Brain pericyte (primary cell): ENCODE measurements at places on chromosomes 5 and 9.

DNA sequence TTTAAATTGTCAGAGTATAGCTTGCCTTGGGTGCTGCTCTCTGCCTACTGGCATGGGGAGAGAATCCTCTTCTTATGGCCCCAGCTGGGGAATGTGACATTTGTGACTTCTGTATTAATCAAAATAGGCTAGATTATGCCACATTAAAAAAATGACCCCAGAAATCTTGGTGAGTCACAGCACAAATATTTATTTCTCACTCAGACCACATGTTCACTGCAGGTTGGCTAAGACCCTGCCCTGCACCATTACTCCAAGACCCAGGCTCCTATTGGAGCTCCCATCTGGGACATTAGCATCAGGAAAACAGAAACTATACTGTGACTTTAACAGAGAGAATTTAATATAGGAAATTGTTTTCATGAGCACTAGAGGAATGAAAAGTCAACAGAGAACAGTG is 16.6 kb upstream of the WHRN start:
- DNase-seq, result no peak

DNA sequence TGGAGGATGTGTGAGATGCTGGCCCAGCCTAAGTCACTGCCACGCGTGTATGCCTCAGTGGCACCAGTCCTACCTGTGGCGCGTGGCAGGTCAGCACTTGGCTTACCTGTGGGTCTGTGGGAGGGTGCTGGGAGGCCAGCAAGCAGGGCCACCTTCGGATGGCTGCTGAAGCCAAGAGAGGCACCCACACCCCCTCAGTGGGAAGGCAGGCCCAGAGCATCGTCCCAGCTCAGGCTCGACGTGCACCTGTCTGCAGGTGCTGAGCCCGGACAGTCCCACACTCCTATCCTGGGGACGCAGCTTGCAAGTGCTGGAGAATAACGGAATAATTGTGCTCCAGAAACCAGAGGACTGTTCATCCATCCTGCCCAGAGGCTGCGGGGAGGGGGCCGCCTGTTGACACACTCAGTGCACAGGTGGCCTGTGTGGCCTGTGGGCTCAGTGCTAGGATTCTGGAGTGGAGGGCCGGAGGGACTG is 24.0 kb downstream of the NKD2 start:
- no peak for DNase-seq

DNA sequence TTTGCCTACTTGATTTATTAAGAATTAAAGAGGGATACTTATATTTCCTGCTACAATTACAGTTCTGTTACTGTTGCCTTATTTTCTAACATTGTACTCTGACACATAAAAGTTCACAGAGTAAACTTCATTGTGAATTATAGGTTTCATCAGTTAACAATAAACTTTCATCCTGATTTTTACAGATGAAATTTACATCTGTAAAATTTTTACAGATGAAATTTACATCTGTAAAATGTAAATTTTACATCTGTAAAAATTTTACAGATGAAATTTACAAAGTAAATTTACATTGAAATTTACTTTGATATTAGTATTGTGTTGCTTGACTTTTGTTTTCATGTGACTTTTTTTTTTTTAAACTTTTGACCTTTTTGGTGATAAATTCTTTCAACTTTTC is 9.3 kb downstream of the ZBTB43 start:
- DNase-seq, result no peak

DNA sequence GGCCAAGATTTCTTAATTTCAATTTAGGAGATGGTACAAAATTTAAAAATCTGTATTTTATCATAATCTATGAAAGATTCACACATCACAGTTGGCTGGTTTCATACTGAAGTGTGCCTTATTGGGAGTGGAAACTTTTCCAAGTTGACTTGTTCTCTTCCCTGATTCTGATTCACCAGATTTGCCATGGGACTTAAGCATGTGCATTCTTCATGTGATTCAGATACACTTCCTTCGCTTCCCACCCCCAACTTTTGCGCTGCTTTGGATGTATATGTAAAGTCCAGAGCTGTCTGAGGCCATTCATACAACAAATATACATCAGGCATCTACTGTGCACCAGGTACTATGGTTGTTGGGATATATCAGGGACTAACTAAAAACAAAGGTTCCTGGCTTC is 34.4 kb downstream of the CPEB4 start:
- no peak for DNase-seq

DNA sequence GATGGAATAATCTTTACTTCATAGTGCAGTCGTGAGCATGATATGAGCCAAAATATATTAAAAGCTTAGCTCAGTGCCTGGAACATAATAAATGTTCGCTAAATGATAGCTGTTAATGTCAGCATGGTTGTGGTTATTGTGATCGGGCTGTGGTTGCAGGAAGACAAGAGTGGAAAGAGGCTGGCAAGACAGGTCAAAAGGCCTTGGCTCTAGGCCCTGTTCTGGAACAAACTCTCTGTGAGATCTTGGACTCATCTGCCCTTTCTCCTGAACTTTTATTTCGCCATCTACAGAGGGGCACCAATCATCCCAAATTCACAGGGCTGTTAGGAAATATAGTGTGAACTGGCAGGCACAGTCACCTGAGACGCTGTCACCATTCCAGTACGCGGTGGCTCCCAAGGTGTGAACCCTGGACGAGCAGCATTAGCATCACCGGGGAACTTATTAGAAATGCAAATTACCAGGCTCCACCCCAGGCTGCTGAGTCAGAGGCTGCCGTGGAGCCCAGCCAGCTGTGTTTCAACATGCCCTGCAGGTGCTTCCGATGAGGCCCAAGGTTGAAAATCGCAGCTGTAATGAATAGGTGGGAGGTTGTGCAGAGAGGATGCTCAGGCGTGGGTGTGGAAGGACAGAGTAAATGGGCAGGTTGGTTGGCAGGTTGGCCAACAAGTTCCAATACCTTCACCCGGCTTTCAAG is 50.2 kb upstream of the SAP30L start:
- no peak for DNase-seq

DNA sequence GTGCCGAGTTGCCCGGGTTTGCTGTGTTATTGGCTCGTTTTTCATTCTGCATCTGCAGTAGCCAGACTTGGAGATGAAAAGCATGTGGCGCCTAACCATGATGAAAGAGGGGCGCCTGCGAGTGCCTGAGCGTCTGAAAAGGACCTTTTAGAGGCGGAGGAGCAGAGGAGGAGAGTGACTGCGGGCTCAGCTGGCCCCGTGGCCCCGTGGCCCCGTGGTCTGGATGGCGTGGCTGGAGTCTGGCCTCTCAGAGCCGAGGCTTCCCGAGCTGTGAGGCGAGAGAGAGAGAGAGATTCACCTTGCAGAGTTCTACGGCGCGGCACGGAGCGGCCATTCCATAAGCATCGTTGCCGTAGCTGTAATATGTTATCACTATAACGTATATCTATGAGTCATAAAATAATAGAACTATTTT is 55.3 kb upstream of the RNU6ATAC start:
- DNase-seq, result no peak

GRCh38 chr5:37615184-37615583 is 224.7 kb downstream of the GDNF start:
- DNase-seq, result peak; percentile 21

DNA sequence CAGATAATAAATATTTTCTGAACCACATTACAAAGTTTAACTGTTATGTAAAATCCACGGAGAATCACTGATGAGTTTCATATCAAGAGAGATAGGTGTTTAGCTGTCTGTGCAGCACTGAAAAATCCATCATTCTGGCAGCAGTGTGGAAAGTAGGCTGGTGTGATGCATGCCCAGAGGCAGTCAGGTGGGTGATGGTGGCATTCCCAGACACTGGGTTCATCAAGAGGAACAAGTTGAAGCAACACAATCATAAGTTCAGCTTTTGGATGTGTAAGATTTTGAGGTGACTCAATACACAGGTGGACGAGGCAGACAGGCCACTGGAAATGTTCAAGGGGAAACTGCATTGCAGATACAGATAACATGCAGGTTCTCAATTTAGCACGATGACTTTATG is 11.9 kb downstream of the DNAH5 start:
- no peak for DNase-seq

GRCh38 chr9:91714020-91714806 is 235.8 kb downstream of the ROR2 start:
- DNase-seq, result no peak

- DNase-seq, result no peak
These were observed 28.4 kb downstream of the SV2C start for GRCh38 chr5:76111477-76112174.

DNA sequence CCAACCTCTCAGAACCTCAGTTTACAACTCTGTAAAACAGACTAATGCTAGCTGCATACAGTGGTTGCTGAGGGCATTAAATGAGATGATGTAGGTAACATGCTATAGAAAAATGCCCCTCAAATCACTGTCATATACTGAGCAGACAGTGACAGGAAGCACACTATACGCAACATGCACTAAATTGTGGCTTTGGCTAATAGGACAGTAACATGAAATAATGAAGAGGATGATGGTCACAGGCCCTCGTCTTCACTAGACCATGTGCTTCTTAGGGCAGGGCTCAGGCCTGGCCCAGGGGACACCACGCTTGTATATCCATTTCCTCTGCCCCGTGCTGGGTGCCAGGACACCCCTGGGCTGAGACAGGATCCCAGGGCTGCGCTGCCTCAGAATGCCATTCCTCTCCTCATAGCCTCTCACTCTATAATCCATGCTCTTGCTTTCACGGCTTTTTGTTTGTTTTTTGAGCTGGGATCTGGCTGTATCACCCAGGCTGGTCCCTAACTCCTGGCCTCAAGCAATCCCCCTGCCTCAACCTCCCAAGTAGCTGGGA is 18.9 kb downstream of the CSF1R start:
- DNase-seq, result no peak

DNA sequence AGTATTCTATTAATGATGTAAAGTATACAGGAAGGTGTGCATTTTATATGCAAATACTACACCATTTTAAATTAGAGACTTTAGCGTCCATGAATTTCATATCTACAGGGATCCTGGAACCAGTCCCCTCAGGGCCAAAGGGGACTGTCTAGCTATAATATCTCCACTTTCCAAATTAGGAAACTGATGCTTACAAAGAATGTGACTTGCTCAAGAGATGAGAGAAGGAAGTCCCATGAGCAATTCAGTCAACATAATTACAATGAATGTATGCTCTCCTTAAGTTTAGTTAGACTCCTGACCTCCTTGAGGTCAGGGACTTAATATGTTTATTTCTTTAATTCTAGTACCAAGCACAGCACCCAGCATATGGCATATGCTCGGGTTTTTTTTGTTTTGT is 23.7 kb downstream of the NIPBL start:
- no peak for DNase-seq

DNA sequence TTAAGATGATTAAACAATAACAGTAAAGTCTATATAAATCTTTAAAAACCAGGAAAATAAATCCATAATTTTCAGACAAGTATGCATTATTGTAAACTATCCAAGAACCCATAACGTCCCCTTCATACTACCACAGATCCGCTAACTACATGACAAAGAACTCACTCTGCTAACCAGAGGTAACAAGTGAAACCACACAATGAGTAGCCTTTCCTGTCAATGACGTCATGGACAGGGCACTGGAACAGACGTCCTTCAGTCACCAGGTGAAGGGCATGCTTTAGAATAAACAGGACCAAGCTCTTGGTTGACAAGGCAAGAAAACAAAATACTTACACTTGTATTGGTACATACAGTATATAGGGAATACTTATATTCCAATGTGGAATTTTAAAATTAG is 45.2 kb downstream of the RNF130 start:
- DNase-seq, result no peak

DNA sequence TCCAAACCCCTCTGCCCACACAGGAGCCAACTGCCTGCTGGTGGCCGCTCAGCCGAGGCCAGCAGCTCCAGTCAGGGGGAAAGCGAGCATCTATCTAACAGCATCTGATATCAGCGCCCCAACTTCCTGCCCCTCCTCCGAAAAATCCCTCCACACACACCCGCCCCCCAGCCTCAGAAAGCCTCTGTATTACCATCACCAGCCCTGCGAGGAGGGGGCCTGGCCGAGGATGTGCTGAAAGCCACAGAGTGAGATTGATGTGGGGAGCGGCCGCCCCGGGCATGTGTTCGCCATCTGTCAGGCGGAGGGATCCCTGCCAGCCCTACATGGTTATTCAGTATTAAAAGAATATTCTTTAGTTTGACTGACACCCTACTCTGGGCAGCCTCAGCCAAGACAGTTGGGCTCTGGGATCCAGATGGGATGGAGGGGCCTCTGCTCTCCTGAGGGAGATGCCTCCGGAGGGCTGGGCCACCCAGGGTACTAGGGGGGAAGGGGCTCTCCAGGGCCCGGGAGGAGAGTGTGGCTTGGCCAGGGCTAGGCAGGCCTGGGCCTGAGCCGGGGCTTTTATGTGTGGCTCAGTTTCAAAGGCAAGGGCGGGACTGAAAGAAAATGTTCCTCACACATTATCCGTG is 98.0 kb downstream of the HSD17B3 start:
- no peak for DNase-seq

- no peak for DNase-seq
These were observed 1.3 kb downstream of the GNG10 start for GRCh38 chr9:111662576-111663300.

- no peak for DNase-seq
These were observed 122.1 kb downstream of the SAXO1 start for GRCh38 chr9:18910916-18911315.

GRCh38 chr9:127847178-127847510 is 7.3 kb downstream of the ENG start:
- DNase-seq, result no peak

DNA sequence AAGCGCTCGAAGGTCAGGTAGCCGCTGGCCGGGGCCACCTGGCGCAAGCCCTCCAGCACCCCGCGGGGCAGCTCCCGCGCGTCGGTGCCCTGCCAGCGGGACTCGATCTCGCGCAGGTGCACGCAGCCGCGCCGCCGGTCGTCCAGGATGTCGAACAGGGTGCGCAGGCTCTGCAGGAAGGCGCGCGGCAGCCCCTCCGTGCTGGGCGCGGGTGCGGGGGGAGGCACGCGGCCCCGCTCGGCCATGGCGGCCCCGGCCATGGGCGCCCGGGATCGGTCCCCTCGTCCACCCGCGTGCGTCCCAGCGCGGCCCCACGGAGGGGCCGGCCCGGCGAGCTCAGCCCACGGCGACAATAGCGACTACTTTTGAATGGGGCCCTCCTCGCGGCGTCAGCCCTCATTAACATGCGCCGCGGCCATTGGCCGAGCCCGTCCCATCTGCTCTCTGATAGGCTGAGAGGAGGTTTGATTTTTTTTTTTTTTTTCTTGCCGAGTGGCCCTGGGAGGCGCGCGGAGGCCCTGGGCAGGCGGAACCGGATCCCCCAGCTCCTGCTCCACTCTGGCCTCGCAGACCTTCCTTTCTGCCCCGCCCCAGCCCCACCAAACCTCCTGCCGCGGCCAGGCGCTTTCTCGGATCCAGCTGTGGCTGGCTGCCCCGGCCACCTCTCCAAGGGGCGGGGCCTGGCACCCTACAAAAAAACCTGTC is at the start of gene SAPCD2:
Gene SAPCD2, minus strand, starts transcription at position 357 of the 705 bp plus-strand sequence. Its CDS starts 97 bp downstream, at position 260.
- no peak for DNase-seq

DNA sequence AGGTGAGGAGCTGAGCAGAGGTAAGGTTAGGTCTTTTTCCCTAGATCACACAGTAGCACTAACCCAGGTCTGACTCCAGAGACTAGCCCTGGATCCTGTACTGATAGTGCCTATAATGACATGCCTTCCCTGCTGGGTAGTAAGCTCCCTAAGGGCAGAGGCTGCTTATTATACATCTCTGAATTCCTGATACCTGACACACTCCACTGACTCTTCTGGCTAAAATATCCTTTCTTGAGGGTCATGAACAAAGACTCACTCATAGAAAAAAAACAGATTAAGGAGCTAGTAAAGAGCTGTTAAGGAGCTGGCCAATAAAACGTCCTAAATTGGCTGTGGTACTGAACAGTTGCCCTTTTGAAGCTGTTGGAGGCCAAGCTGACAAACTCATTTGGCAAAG is 149.0 kb upstream of the ITGA1 start:
- no peak for DNase-seq

- no peak for DNase-seq
These were observed 3.0 kb upstream of the ACER2 start for GRCh38 chr9:19405771-19406170.
